Muscle of leg (tissue), 16 donors: ENCODE measurements at places on chromosomes 3 and 15. TPM values are rescaled to one million over a fixed set of nuclear protein-coding genes. Genes with fewer than 3 reads are reported as not detected.

DNA sequence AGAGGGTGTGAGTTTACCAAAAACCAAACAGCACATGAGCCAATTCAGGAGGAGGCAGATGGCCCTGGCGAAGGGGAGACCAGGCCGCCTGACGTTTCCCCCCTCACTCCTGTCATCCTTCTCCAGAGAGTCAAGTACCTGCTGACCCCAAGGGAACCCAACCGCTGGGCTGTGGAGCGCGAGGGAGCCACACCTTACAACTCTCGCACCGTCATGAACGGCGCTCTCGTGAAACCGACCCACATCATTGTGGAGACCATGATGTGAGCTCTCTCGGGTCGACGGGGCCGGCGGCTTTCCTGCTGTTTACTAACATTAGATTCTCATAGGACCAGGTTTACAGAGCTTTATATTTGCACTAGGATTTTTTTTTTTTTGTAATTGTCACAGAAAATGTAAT lies 55.4 kb downstream of the GRIP2 start:
- no peak for DNase-seq

DNA sequence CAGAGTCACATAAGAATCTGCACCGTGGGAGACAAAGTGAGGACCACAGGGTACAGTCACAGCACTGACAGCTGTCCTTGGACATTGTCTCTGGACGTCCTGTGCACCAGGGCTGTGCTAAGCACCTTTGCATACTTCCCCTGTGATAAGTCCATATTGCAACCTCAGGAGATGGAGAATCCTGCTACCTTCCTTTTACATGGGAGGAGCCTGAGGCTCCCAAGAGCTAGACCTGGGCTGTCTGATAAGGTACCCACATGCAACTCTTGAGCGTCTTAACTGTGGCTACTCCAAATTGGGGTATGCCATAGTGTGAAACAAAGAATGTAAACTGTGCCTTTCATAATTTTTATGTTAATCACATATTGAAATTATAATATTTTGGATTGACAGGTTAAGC lies 2.5 kb upstream of the FETUB start:
- no peak for DNase-seq

GRCh38 chr3:183018421-183019192 lies 38.3 kb upstream of the DCUN1D1 start:
- DNase-seq = no peak

DNA sequence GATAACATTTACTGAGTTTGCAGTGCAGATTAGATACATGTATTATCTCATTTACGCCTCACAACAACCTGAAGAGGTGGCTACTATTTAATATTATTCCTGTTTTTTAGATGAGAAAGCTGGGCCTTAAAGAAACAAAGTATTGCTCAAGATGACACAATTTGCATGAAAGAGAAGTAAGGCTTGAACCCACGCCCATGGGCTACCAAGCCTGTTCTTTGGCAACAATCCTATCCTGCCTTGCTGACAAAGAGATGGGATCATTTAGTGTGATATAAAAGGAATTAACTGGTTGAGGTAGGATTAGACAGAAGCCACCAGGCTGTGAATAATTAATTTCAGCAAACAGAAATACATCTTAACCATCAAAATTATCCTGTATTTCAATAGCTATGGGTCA lies 9.2 kb upstream of the LDHAL6B start:
- DNase-seq = no peak

- DNase-seq = peak; percentile 59
Measured at GRCh38 chr15:92273723-92274122, 120.0 kb upstream of the ST8SIA2 start.

The KBTBD13 gene
- polyA plus RNA-seq = 0.68 TPM
